Chondrocyte (in vitro differentiated cells): ENCODE measurements at places on chromosomes 7 and 10. TPM values are rescaled to one million over a fixed set of nuclear protein-coding genes. Genes with fewer than 3 reads are reported as not detected.

Gene WEE2
- total RNA-seq, result not detected in 3 replicates

Gene SFRP5
- total RNA-seq, result 0.31 to 0.80 TPM (median 0.35 TPM) in 3 replicates

Gene TAS2R16
- not detected in 3 replicates for total RNA-seq

- H3K4me3 ChIP-seq, result no peak overlapping the region
- H3K36me3 ChIP-seq, result no peaks in the 10 kb centered on the region
- peaks cover 1% of the 10 kb centered on the region for H3K27me3 ChIP-seq
- no peak for DNase-seq
- no peaks in the 10 kb centered on the region for H3K4me1 ChIP-seq
- H3K27ac ChIP-seq, result no peak overlapping the region
Observed at GRCh38 chr10:111531690-111532089, 454.9 kb downstream of the ADRA2A start.

DNA sequence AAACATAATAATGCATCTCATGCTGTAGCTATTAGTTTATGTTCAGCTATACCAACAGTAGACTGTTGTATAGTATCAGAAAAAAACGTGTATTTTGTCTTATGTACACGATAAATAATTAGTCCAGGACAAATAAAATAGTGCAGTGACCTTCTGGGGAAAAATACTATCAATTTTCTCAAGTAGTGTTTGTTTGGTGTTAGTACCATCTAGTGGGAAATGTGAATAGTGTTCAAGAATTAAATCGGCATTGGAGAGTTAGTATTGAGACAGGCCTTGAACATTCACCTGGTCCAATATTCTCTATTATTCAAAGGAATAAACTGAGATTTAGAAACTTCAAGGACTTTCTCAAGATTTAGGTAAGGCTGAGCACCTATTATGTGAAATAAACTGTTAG is 21.7 kb upstream of the OR2A5 start:
- H3K4me3 ChIP-seq, result no peak overlapping the region
- no peaks in the 10 kb centered on the region for H3K4me1 ChIP-seq
- no peak overlapping the region for H3K27ac ChIP-seq
- peaks cover 18% of the 10 kb centered on the region for H3K27me3 ChIP-seq

DNA sequence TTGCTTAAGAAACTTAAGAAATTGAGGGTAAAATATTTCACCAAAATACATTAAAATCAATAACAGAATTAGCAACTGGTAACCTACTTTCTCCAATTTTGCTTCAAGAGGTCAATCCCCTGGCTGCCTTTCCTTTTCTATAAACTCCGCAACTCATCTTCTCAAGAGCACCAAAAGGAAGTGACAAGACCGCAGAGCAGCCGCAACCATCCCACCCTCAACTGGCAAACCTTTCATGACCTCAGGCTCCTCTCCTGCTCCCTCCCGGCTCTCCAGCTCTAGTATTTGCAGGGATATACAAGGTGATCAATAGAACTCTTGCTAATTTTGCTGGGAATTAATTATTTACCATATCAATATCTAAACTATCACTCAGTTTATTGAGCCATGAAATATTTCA is 88.9 kb downstream of the ATE1 start:
- peaks cover 10% of the 10 kb centered on the region for H3K36me3 ChIP-seq
- no peak overlapping the region for H3K4me3 ChIP-seq
- H3K27ac ChIP-seq, result no peak overlapping the region
- no peak for DNase-seq

GRCh38 chr10:26314265-26315013 is 97.9 kb downstream of the GAD2 start:
- H3K27me3 ChIP-seq, result peaks cover 3% of the 10 kb centered on the region
- H3K4me1 ChIP-seq, result no peaks in the 10 kb centered on the region
- no peak overlapping the region for H3K27ac ChIP-seq

- H3K27ac ChIP-seq, result no peak overlapping the region
- no peaks in the 10 kb centered on the region for H3K27me3 ChIP-seq
- peaks cover 7% of the 10 kb centered on the region for H3K36me3 ChIP-seq
- H3K4me1 ChIP-seq, result peaks cover 34% of the 10 kb centered on the region
Observed at GRCh38 chr7:39987641-39988347, 37.7 kb downstream of the CDK13 start.

- peaks cover 2% of the 10 kb centered on the region for H3K27me3 ChIP-seq
- no peak for DNase-seq
- H3K36me3 ChIP-seq, result no peaks in the 10 kb centered on the region
Observed at GRCh38 chr10:121428867-121429266, 169.4 kb downstream of the FGFR2 start.

DNA sequence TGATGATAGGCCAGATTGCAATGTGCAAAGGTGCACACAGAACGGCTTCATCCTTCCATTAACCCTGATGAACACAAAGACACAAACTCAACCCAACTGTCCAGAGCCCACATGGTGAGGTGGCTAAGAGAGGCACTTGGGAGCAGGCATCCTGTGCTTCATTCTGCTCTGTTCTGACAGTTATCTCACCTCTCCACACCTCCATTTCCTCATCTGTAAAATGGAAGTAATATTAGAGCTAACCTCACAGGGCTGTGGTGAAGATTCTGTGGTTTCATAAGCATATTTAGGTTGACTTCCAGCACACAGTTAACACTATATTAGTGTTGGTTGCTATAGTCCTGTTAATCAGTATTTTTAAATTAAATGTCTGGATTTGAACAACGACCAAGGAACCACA is 126.3 kb downstream of the TAX1BP1 start:
- H3K36me3 ChIP-seq, result peaks cover 4% of the 10 kb centered on the region
- H3K4me3 ChIP-seq, result no peak overlapping the region
- peaks cover 25% of the 10 kb centered on the region for H3K4me1 ChIP-seq
- DNase-seq, result no peak
- H3K27me3 ChIP-seq, result no peaks in the 10 kb centered on the region
- H3K27ac ChIP-seq, result no peak overlapping the region

GRCh38 chr10:97361537-97361901 is 27.0 kb upstream of the FRAT2 start:
- no peaks in the 10 kb centered on the region for H3K4me1 ChIP-seq
- peaks cover 37% of the 10 kb centered on the region for H3K36me3 ChIP-seq
- no peak overlapping the region for H3K27ac ChIP-seq
- H3K4me3 ChIP-seq, result no peak overlapping the region
- DNase-seq, result no peak

DNA sequence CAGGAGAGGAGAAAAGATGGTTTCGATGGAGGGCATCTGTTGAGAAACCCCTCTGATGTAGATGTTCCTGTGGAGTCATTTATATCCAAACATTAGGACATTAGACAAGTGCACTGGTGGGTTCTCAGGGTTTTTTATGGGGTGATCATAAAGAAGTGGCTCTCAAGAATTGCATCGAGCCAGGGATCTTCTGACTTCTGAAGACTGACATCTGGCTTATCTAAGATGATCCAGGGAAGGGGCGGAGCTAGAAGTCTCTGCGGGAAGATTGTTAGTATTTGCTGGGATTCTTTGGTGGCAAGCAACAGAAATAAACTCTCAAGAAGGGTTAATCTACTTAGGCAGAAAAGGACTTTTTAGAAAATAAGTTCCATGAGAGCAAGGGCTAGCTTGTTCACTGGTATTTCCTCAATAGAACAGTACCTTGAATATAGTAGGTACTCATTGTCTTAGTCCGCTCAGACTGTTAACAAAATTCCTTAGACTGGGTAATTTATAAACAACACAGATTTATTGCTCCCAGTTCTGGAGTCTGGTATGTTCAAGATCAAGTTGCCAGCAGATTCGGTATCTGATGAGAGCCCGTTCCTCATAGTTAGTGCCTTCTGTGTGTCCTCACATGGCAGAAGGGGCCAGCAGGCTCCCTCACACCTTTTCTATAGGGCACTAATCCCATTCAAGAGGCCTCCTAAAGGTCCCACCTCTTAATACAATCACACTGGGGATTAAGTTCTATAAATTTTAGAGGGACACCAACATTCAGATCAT is 28.5 kb upstream of the SYPL1 start:
- peaks cover 26% of the 10 kb centered on the region for H3K4me1 ChIP-seq
- H3K36me3 ChIP-seq, result no peaks in the 10 kb centered on the region
- no peak overlapping the region for H3K4me3 ChIP-seq
- H3K27ac ChIP-seq, result peak overlapping the region; percentile 62
- no peak for DNase-seq

DNA sequence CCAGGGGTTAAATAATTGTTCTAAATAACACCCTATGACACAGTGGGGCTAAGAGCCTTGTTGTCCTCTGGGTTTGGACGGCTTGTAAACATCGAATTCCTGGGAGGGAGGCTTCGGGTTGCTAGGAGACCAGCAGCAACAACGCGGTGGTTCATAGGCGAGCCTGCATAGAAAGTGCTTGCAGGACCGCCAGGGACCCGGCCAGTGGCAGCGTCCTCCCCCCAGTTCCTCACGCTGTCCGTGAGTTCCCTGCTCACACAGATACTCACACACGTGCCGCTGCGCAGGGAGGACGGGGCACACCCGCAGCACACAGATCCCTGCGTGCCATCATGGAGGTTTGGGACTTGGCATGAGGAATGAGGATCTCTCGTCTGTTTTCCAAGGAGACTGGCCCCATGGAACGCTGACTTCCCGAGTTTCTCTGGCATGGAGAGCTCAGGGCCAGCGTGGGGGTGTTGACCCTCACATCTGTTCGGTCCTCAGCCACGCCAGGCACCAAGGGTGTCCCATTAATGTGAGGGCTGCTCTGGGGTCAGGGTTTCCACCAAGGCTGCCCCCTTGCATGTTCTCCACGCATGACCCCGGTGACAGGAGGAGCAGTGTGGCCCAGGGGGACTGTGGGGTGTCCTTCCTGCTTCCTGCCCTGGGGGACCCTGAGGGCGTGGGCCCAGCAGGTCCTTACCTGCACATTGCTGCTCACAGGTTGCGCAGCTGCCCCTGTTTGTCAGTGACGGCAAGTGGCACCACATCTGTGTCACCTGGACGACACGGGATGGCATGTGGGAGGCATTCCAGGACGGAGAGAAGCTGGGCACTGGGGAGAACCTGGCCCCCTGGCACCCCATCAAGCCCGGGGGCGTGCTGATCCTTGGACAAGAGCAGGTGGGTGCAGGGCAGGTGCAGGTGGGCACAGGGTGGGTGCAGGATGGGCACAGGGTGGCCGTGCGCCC is 9.7 kb downstream of the NPTX2 start:
- H3K27ac ChIP-seq, result no peak overlapping the region
- no peak for DNase-seq
- peaks cover 6% of the 10 kb centered on the region for H3K27me3 ChIP-seq
- H3K4me3 ChIP-seq, result no peak overlapping the region
- no peaks in the 10 kb centered on the region for H3K36me3 ChIP-seq

DNA sequence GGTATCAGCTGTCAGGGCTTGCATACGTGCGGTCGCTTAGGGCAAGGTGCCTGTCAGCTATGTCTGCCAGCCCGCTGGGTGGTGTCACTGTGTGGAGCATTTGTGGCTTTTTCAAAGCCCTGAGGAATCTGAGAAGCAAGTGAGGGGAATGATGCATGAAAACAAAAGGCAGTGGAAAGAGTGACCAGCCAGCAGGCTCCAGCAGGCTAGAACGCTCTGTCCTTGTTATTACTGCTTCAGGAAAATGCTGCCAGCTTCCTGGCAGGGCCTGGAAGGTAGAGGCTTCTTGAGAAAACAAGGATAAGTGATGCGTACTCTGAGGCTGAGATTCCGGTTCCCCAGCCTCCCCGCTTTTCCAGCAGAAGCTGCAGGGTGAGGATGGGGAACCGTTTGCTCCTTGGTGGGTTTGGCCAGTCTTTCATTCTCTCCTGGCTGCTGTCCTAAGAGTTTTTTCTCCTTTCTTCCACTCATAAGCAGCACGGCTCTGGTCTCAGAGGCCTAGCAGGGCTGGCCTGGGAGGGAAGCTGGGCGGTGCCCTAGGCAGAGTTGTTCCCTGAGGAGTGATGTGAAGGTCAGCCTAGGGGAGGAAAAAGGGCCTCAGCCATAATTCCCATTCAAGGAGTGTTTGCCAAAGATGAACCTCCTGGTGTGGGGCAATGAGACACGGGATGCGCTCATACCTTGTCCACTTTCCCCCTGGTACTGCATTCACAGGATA is 42.8 kb upstream of the MKLN1 start:
- DNase-seq, result no peak
- H3K27me3 ChIP-seq, result no peaks in the 10 kb centered on the region
- peak overlapping the region; percentile 75 for H3K27ac ChIP-seq
- no peaks in the 10 kb centered on the region for H3K36me3 ChIP-seq
- H3K4me3 ChIP-seq, result no peak overlapping the region
- peaks cover 17% of the 10 kb centered on the region for H3K4me1 ChIP-seq

DNA sequence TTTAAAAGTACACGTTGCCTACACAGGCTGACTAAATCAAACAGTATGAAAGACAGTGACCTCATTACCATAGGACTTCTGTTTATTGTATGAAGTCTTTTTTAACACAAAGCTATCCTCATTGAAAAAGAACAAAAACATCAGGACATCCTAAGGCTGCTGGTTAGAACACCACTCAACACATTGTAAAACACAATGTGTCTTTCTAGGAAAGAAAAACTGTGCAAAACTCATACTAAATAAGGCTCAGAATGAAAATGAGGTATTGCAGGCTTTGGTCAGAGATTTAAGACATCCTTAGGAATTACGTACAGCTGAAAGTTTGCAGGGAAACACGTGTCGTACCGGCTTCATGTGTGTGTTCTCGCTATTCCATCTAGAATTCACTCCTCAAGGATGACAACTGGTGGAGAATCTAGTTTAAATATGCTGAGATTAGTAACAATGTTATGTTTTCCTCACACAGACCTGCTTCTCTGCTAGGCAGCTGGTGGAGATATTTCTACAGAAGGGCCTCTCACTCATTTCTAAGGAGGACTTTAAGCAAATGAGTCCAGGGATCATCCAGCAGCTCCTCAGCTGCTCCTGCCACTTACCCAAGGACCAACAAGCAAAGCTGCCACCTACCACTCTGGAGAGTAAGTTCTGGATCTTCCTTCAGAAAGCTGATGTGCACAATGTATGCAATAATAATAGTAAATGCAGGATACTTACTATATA is 29.3 kb downstream of the SLC39A12 start:
- no peak overlapping the region for H3K4me3 ChIP-seq
- H3K27ac ChIP-seq, result peak overlapping the region; percentile 32
- H3K36me3 ChIP-seq, result no peaks in the 10 kb centered on the region
- H3K4me1 ChIP-seq, result peaks cover 36% of the 10 kb centered on the region
